ENCODE measurements at places on chromosomes 13 and 19.

GRCh38 chr19:23056516-23056915 lies 53.5 kb upstream of the ZNF728 start:
- no peak for ATAC-seq

DNA sequence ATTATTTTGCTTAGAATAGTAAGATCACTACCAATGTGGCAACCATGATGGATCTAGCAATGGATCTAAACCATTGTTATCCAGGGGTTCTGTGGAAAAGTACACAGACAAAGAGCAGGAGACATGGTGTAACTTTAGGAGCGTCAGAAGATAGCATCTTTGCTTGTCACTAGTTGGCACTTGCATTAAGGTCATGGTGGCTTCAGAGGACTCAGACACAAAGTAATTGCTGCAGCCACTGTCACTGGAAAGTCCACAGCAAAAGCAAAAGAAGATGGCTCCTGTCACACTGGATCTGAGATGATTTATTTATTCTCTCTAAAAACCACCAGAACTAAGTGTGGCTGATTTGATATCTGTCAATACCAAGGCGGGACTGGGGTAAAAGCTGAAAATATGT lies 93.3 kb upstream of the PCDH20 start:
- ATAC-seq, result no peak

DNA sequence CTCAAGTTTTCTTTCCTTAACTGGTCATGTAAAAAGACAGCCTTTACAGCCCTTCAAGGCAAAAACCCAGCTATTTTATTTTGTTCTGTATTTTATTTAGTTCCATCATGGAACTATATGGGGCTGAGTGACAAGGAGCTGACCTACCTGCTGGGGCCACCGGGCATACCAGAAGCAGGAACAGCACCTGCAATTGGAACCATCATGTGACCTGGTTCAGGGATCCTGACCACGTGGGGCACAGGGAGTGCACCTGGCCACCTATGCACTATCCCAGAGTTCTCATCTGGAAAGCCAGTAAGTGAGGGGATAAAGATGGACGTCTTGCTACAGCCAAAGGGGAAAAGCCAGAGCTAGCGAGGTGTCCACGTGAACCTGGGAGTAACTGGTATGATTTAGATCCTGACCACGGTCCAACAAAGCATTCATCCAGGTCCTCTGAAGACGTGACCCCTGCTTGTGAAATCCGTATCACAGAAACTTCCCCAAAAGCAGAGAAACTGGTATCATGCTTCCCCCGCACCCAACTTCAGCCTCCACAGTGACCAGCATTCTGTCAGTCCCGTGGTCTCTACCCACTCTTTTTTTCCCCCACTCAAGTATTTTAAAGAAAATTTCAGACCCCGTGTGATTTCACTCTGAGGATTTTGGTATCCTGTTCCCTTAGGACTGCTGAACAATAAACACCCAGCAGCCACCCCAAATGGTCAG lies 40.5 kb upstream of the SLC15A1 start:
- no peak for ATAC-seq

DNA sequence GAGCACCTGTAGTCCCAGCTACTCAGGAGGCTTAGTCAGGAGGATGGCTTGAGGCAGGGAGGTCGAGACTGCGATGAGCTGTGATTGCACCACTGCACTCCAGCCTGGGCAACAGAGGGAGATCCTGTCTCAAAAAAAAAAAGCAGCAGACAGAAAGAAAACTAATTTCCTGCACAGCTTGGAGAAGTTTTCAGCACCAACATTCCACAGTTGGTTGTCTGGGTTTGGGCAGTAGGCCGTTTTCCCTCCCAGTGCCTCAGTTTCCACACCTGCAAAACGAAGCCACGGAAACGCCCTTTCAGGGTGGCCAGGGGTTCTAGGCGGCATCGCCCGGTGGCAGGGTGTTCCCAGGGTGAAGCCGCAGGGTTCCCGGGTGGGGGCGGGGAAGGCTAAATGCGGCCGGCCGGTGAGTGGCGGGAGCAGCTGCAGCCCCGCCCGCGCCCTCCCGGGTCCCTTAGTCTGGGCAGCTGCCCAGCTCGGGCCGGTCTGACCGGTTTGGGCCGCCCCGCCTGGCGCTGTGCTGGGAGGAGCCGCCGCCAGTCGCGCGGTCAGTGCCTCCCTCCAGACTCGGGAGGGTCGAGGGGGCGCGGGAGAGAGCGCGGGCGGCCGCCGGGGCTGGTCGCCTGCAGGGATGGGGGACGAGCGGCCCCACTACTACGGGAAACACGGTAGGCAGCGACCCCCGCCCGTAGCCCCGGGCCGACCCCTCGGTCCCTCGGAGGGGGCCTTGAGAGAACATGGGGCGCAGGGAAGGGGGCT lies at the start of gene SLC44A2:
Gene SLC44A2 (plus strand): TSS at position 551 of the 759 bp plus-strand sequence. CDS start 81 bp downstream, at position 632.
- peak; percentile 94 for ATAC-seq

DNA sequence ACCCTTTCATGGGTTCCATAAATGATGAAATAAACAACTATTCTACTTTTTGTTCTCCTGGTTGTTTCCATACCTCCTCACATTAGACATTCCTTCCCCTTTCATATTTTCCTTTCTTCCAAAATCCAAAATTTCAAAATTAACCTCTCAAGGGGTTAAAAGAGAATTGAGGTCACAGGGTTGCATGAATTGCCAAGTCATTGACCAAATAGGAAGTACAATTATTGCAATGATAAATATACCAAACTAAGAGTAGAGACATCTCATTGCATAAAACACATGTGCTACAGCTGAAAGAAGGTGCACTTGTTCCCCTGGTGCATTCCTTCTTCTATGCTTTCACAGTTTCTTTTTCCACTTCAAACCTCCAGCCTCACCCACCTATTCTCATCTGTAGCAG lies 136.1 kb downstream of the KCTD12 start:
- no peak for ATAC-seq

DNA sequence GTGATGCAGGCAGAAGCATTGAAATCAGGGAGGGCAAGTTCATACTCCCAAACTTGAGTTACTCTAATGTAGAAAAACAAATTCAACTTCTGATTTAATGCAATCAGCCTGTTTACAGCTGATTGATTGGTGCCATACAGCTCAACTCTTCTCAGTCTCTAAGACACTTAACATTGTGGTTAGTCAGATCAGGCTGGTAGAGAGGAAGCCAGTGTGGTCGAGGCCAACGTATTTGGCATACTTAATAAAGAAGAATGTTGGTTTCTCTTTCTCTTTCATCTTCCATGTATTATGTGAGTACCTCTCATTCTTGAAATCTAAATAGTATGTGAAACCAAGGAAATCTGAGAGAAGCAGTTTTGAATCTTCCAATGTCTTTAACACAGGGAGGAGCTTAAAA lies 255.0 kb upstream of the SLITRK1 start:
- ATAC-seq, result no peak
